Dorsolateral prefrontal cortex (tissue), 122 donors: ENCODE measurements at places on chromosomes 2 and 18. TPM values are rescaled to one million over a fixed set of nuclear protein-coding genes. Genes with fewer than 3 reads are reported as not detected.

DNA sequence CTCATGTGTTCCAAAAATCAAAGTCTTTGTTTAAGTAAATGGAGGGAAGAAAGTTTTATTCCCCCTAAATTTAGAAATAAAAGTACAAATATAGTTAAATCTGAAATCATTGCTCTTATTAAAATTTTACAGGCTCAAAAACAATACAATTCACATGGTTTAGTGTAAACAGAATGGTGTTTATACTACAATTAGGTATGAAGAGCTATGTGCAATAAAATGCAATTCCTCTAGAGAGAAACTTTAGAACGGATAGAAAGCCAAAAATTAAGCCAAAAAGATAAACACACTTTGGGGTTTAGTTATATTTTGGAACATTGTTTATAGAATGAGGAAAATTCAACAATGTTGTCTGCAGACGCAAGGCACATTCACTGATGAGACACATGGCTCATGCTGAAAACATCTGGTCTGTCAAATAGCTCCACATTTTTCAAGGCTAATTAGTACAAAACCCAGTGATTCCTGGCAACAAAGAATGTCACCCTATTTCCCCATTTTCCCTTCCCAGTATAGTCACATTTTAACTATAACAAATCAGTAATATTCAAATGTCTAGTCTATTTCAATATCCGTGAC is 103.3 kb downstream of the EXOC6B start:
- DNase-seq = no peak

DNA sequence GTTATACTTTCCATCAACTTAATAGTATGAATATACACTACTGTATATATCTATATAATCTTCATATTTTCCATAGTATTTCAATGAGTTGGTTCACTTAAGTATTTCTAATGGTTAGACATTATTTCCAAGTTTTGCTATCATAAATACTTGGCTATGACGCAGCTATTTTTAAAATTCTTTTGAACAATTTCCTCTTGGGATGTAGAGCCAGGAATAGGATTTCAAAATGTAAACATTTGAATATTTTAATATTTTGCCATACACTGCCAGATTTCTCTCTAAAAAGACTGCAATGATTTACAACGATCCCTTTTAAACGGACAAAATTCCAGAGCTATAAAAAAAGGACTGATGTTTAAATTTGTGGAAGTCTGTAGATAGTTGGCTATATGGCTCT is 95.6 kb downstream of the NUP35 start:
- no peak for DNase-seq

DNA sequence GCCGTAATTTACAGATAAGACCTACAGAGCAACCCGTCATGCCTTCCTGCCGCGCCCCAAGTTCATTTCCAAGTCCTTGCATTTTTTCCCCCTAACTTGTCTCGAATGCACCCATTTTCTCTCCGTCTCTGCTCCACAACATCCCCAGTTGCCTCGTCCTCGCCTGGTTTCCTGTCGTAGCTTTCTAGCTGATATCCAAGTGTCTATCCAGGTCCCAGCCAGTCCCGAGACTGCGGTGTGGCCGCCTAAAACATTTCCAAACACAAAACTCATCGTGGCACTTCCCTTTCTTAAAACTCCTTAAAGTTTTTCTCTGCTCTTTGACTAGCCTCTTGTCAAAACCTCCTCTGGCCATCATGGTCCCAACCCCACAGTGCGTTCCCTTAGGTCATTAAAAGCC is 1.2 kb upstream of the BARD1 start:
- DNase-seq = no peak

- no peak for DNase-seq
These were observed 108.0 kb upstream of the ID2 start for GRCh38 chr2:8573942-8574195.

GRCh38 chr2:199710551-199710950 is 140.4 kb downstream of the FTCDNL1 start:
- DNase-seq = no peak

DNA sequence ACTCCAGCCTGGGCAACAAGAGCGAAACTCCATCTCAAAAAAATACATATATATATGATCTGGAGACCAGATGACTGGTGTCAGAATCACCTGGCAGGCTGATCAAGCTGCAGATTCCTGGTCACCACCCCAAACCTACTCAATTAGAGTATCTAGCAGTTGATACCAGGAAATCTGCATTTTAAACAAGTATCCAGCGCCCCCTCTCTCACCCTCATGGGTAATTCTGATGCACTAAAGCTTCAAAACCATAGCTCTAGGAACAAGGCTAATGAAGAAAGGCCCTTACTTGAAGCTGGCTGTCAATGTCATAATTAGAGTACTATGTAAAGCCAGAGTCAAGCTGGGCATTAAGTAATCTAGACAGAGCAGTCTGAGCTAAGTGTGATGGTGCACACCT is 25.0 kb upstream of the PCBP1 start:
- DNase-seq = no peak

GRCh38 chr18:74524097-74524496 is 10.2 kb upstream of the CNDP1 start:
- DNase-seq = no peak

DNA sequence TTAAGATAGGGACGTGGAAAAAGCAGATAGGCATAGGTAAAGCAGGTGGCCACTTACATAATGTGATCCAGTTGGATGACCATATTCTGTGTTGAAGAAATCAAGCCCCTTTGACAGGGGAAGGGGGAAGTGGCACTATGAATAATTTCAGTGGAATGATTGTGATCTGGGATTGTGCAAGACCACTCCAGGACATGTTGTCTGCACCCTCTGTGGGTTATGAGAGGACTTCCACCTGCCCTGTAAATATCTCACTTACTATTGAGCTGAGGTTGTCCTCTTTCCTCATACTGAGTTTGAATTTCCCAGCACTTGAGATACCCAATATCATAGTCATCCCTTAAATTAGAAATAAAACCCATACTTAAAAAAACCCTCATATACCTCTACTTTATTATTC is 220.7 kb downstream of the IRS1 start:
- DNase-seq = no peak

- DNase-seq = no peak
These were observed 47.4 kb upstream of the SMAD7 start for GRCh38 chr18:48997985-48998831.

DNA sequence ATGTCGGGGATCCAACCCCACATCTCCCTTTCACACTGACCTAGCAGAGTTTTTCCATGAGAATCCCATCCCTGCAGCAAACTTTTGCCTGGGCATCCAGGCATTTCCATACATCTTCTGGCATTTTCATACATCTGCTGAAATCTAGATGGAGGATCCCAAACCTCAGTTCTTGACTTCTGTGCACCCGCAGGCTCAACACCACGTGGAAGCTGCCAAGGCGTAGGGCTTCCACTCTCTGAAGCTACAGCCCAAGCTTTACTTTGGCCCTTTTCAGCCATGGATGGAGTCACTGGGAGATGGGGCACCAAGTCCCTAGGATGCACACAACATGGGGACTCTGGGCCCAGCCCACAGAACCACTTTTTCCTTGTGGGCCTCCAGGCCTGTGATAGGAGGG is 32.2 kb upstream of the TEX51 start:
- no peak for DNase-seq

- no peak for DNase-seq
These were observed 47.9 kb upstream of the CCDC150 start for GRCh38 chr2:196591621-196592022.

DNA sequence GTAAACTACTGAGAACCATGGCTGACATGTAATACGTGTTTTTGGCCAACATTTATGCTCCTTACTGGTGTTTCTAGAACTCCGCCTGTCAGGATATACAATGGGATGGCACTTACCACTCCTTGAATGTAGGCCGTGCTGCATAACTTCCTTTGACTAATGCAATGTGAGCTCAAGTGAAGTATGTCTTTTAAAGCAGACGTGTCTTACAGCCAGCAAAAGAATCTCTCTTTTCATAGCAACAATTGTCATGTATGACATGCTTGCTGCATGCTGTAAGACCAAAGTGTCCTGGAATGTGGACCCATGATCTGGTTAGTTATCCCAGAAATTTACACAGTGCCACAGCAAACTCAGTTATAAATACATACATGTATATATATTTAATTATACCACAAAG is 1202.7 kb upstream of the PIK3C3 start:
- no peak for DNase-seq

- DNase-seq = no peak
These were observed 4.5 kb upstream of the CTIF start for GRCh38 chr18:48534364-48534763.

DNA sequence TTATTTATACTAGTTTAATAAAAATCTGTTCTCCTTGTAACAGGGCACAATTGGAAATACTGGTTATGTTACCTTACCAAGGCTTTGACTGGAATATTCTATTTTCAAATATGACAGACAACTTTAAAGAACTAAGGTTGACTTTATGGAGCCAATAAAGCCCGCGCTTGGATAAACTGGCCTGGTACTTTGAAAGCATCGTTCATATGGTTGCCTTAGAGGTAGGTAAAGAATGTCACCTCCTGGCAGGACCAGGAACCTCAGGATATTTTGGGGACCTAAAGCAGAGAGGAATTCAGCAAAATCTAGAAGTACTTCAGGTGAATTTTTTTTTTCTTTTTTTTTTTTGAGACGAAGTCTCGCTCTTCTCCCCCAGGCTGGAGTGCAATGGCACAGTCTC is 71.2 kb upstream of the CREB1 start:
- DNase-seq = no peak

GRCh38 chr2:23767876-23768621 is 158.9 kb downstream of the ATAD2B start:
- DNase-seq = no peak

- DNase-seq = no peak
These were observed 72.4 kb downstream of the ZAP70 start for GRCh38 chr2:97785818-97786217.

- DNase-seq = no peak
These were observed 713.6 kb downstream of the SLC4A3 start for GRCh38 chr2:220341014-220341413.

DNA sequence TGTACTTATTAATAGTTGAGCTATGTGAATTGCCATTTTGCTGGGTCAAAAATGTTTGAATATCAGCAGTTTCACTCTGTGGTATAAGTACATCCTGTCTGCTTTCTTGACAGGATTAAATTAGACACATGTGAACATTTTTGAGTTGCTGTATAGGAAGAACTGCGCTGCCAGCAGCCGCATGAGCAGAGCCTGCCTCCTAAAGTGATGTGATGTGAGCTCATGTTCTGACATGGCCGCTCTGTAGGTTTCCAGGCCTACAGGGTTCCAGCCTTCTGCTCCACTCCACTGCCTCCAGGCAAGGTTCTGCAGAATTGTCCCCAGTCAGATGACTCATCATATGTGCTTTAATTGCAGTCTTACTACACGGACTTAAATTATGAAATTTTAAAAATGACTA is 119.7 kb upstream of the NFATC1 start:
- DNase-seq = no peak

DNA sequence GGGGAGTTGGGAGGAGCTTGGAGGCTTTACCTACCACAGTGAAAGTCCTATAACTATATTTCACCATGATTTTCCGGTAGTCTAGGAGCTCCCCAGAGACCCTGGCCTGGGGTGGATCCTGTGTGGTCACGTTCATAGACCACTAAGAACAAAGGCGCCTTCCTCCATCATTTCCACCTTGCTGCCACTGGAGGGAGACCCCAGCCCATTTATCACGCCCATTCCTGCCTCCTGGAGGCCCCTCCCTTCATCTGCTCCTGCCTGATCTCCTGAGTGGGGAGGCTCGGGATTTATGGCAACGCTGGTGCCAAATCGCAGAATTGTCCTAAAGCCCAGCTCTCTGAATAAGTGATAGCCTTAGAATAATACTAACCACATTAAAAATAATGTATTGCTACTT is 507.6 kb upstream of the SPHKAP start:
- no peak for DNase-seq

GRCh38 chr2:240956171-240956934 is 42.1 kb upstream of the SNED1 start:
- DNase-seq = peak; percentile 24

DNA sequence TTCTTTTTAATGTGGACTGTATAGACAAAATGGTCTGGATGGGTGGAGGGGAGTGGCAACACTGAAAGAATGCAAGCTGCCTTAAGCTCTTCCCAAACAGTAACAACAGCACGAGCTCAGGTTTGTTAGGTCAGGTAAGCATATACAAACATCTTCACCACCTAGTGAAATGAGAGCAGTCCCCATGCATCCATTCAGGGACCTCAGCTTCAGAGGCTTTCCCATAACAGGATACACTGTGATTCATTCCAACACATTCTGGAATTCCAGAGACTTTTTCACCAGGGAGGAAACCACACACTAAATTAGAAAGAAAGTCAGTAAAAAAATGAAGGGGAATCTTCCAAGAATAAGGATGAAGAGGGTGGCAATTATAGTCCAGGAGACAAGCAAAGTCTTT is 50.4 kb upstream of the BZW1 start:
- DNase-seq = no peak

- no peak for DNase-seq
These were observed 18.9 kb downstream of the ATG16L1 start for GRCh38 chr2:233270366-233270765.

DNA sequence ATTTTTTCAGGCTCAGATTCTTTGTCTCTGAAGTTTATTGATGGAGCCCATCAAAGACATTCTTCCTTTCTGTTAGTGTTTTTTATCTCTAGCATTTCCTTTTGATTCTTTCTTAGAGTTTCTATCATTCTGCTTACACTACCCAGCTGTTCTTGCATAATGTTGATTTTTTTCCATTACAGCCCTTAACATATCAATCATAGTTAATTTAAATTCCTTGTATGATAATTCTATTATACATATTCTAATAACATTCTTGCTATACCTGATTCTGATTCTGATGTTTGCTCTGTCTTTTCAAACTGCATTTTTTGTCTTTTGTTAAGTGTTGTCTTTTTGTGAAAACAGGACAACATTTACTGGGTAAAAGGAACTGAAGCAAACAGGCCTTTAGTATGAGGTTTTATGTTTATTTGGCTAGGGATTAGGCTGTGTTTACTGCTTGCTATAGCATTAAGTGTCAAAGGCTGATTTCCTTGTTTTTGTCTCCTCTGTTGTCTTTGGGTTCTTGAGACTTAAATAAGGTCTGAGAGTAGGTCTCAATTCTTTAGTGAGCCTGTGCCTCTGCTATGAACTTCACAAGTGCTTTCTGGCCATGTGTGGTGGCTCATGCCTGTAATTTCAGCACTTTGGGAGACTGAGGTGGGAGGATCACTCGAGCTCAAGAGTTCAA is 8.0 kb upstream of the STAM2 start:
- DNase-seq = no peak

LBX2 gene
- not detected for total RNA-seq

PSD4 gene
- total RNA-seq = 13.6 TPM

CDH19 gene
- 10.2 TPM for total RNA-seq

EMX1 gene
- 28.9 TPM for total RNA-seq

CHRNG gene
- total RNA-seq = not detected

MTCL1 gene
- 56.9 TPM for total RNA-seq

PIGN gene
- 25.9 TPM for total RNA-seq

DPYSL5 gene
- total RNA-seq = 45.0 TPM

MFSD2B gene
- total RNA-seq = 0.39 TPM

OSR1 gene
- 0.29 TPM for total RNA-seq

MARCO gene
- 3.0 TPM for total RNA-seq

KLHL41 gene
- 3.7 TPM for total RNA-seq

IL37 gene
- not detected for total RNA-seq
